ENCODE measurements at places on chromosomes 2 and 18.
A peak's percentile ranks its signal among the peaks of the same experiment; 100 is the strongest.

DNA sequence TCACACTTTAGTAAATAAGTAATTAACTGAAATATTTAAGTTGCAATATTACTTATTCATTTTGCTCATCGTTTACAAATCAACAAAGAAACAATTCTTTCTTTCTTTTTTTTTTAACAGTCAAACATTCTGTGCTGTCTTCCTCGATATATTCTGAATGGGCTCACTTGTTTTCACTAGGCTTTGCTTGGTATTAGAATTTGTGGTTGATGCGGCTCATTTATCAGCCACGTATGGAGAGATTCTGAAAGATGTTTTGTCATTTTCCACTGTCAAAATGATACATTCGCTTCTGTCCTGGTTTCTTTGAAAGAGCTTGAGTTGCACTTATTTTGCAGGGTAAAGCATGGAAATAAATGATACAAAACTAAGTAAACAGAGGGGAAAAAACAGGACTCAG lies 323.7 kb downstream of the LRRTM1 start:
- DNase-seq: no peak

GRCh38 chr2:51628917-51629316 lies 597.0 kb upstream of the NRXN1 start:
- DNase-seq: no peak

GRCh38 chr2:231884438-231885140 lies 41.6 kb downstream of the NPPC start:
- no peak for DNase-seq

DNA sequence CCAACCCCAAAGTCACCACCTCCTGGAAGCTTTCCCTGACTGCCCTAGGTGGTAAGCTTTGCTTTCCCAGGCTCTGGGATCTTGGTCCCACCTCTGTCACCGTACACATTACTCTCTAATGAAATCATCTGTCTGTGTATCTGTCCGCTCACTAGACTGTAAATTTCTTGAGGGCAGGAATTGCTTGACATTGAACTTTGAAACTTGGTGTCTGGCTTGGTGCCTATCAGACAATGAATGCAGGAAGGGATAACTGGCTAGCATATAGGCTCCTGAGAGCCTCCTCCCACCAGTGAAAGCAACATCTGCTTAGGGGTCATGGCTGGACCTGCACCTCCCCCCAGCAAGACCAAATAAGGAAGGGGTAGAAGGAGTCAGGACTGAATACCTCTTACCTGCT lies 155.7 kb downstream of the TNS1 start:
- no peak for DNase-seq

DNA sequence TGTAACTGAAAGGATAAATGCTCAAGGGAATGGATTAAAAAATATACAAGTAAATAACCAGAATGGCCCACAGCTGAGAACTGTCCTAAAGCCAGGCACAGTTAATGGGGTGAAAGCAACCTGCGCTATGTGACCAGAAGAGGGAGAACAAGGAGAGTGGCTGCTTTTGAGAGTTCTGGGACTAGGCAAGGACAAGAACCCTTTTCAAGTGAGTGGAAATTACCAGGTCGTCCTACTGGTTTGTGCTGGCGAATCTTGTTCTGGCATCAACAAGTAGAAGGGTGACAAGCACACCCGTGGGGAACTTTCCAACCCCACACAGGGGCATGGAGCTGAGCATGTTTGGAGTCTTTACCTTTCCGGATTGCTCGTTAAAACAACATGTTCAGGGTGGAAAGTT lies 82.8 kb downstream of the TMEM17 start:
- DNase-seq: peak; percentile 26

DNA sequence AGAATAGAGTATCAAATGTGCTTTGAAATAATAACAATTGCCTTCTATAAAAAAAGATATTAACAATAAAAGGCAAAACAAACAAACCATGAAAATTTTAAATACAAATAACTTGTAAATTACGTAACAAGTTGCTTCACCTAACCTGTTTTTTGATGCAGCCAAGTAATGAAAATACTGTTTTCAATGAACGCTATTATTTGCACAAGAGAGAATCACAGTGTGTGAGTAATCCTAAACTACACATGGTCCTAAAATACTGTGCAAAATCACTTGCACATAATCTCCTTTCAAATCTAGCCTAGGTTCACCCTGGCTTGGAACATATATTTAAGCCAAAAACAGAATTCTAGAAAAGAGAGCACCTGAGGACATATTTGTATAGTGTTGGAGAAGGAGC lies 98.9 kb downstream of the CCDC148 start:
- DNase-seq: no peak

GRCh38 chr2:207143215-207144172 lies 22.3 kb downstream of the KLF7 start:
- peak; percentile 31 for DNase-seq

- DNase-seq: peak; percentile 97
These were observed at the start of gene ZCCHC2 for GRCh38 chr18:62522504-62523254. Gene ZCCHC2, plus strand, starts transcription at chr18:62523025. Its CDS starts 400 bp downstream, at chr18:62523425.

GRCh38 chr18:25278394-25278793 lies 73.6 kb downstream of the ZNF521 start:
- peak; percentile 45 for DNase-seq

DNA sequence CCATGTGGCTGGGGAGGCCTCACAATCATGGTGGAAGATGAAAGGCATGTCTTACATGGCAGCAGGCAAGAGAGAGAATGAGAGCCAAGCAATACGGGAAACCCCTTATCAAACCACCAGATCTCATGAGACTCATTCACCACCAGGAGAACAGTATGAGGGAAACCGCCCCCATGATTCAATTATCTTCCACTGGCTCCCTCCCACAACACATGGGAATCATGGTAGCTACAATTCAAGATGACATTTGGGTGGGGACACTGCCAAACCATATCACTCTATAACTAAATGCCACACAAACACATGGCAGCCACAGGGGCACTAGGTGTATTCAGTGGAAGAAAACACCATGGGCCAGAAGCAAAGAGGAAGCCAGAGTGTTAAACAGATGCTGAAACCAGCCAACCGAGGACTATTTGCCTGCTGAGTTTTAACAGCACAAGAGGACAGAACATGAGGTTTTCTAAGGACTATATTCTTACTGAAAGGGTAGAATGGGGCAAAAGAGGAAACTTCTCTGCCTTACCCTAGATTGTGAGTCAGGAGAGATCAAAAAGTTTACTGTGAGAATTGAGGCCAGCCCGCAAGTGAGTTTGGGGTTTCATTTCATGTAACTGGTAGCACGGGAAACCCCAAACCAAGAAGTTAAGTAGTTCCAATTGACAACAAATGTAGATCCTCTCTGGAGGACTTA lies 49.2 kb downstream of the SIGLEC15 start:
- no peak for DNase-seq

- DNase-seq: no peak
These were observed 60.4 kb upstream of the SLC35G4 start for GRCh38 chr18:11548916-11549551.

DNA sequence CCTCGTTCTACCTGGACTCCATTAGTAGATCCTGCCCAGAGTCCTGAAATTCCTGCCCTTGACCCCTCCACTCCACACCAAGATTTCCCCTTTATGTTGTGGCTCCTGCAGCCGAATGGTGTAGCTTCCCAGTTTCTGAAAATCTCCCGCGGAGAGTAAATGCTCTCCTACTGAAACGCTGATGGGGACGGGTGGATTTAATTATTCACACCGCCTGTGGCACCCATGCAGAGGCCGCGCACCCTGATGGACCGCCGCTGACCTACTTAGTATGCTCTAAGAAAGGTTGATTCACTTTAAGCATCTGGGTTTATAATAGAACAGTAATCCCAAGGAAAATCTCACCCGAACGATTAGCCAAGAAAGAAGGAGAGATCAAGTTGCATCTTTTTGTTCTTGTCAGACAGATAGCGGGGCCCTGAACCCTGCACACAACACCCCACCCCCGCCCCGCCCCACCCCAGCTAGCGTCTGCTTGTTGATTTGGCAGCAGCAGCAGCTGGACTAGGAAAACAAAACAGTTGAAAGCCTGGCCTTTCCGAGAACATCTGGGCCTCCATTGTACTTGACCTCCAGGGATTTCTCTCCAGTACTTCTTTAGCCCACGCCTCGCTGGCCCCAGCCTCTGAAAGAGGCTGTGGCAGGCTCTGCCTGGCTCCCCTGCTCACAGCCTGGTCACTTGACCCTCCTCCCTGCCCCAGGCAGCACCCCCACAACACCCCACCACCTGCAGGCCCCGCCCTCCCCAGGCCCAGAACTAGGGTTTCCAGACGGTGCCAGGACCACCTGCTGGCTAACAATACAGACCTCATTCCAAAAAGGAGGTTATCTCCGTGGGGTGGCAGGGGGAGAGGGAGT lies 53.6 kb downstream of the DPYSL5 start:
- peak; percentile 74 for DNase-seq

- no peak for DNase-seq
These were observed 49.9 kb downstream of the MTCL1 start for GRCh38 chr18:8754995-8755960.

DNA sequence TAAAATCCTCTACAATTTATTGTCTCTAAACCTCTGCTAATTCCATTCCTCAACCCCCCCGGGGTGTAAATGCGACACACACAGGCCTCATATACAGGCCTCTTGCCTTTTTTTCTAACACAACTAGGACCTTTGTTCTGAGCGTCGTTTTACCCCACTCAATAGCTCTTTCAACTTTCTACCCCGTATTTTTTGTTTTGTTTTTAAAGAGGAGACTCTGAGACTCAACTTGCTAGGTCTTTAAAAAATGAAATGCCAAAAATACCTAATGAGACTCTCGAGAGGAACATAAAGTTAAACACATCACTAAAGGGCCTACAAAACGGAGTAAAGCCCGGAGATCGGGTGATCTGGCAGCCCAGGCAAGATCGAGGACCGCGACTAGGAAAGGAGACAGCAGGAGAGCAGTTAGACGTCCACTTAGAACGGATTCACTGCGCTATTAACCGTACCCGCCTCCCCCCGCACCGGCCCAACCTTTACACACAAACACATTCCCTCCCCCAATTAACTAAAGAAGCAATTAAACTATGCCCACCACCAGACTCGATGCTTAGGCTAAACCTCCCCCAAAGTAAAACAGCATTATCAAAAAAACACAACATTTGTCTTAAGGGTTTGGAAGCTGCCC lies 1.7 kb downstream of the TRIP12 start:
- DNase-seq: peak; percentile 50

DNA sequence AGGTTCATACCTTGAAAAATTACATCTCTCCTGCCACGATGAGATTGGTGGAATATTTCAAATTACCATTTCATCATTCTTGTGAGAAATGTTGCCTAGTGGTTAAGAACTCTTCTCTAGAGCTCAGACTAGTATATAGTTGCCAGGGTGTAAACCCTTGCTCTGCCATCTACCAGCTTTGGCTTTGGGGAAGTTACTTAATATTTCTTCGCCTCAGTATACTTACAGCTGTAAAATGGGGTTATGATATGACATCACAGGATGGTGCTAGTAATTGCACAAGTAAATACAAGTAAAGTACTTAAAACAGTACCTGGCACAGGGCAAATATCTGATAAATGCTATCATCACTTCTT lies 1.5 kb downstream of the SPOPL start:
- peak; percentile 30 for DNase-seq

DNA sequence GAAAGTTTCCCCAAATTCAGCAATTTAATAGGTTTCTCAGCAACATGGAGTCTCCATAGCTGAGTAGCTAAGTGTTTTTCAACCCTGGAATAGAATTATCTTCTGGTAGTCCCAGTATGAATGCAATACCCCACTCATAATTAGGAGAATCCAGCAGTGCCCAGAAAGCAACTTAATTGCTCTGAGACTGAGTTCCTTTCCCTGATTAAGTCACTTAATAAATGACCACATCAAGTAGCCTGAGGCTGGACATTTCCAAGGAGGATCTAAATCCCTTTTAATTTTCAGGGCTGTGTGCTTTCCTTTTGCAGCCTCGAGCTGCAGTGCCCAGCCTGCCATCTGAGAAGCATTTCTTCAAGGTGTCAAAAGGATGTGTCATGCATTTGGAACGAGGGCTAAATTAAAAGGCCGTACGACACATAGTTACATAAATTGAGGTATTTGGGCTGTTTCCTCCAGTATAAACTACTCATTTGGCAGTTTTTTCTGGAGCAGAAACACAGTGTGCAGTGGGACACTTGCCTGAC lies 17.7 kb upstream of the SIX2 start:
- no peak for DNase-seq

- DNase-seq: no peak
These were observed 12.1 kb downstream of the EPAS1 start for GRCh38 chr2:46309052-46309953.
